Hindlimb muscle (tissue), 1 donor: ENCODE measurements at places on chromosomes 6 and 20.

GRCh38 chr6:152595499-152595898 lies 41.7 kb downstream of the SYNE1 start:
- DNase-seq = peak; percentile 41

DNA sequence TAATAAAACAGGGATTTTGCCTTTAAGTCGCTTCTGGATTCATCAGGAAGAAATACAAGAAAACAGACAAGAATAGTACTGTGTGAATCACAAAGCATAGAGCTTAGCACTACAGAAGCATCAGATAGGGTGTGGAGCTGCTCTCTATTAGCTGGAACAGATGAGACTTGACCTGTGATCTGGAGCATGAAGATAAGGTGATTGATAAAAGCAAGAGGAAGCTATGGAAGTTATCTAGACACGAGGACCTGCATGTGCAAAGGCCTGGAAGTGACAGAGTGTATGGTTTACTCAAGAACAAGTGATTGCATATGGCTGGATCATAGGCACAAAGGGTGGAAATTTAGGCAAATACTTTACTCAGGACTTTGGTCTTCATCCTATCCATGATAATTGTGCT lies 112.9 kb upstream of the MLIP start:
- DNase-seq = no peak

DNA sequence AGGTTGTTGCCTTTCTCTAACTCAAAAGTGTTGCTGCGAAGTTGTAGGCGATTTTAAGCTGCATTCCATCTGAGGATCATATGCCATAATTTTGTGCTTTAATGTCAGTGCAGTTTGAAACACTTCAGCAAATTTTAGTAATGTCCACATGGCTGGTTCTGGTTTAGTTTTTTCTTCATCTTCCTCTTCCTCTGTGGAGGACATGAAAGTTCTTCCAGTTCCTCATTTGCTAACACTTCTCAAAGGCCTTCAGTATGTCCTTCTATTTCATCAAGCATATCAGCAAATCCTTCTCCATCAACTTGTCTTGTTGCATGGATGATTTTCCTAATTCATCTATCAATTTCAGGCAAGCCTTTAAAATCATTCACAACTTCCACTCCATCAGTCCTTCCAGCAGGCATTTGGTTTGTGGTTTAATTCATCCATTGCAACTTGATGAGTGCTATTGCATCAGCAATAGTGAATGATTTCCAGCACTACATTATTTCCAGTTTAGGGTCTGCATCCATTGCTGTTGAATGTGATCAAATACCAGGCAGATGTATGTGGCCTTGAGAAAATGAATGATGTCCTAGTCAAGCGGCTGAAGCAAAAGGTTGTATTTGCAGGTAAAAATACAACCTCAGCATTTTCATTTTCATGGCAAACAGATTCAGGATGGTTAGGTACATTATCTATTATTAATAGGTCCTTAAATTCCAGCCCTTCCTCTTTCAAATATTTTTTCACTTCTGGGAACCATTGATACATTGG lies 20.2 kb downstream of the SHLD1 start:
- DNase-seq = no peak

DNA sequence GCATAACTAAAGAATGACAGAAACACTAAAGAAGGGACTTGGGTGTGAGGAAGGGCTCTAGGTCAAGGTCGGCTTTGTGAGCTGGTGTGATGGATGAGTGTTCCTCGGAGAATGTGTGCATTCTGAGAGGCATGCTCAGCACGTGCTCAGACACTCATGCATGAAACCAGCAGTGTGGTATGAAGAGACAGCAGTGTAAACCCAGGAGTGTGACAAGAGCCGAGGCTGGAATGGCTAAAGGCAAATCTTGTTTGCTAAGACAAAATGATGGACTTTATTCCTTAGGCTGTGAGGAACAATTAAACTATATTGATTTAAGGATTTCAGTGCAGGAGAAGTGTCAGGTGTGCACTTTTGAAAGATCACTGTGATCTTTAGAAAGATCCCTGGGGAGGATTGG lies 107.4 kb upstream of the MAP7 start:
- no peak for DNase-seq

- DNase-seq = no peak
These were observed 964.6 kb downstream of the HACE1 start for GRCh38 chr6:103895136-103895535.

DNA sequence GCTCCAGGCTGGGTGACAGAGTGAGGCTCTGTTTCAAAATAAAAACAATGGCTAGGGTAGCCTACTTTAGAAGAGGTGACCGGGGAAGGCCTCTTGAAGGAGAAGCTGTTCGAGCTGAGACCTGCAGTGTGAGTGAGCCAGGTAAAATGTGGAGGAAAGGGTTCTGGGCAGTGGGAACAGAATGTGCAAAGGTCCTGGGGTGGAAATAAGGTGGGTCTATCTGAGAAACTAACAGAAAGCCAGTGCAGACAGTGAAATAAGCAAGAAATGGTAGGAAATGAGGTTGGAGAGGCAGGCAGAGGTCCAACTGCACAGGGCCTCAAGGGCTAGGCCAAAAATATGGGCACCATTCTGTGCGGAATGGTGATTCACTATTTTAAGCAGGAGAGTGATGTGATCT lies 53.4 kb downstream of the BPIFB1 start:
- no peak for DNase-seq

- DNase-seq = no peak
These were observed 26.6 kb downstream of the PRKN start for GRCh38 chr6:162700966-162701365.

GRCh38 chr20:21529863-21530262 lies 16.0 kb upstream of the NKX2-2 start:
- no peak for DNase-seq

DNA sequence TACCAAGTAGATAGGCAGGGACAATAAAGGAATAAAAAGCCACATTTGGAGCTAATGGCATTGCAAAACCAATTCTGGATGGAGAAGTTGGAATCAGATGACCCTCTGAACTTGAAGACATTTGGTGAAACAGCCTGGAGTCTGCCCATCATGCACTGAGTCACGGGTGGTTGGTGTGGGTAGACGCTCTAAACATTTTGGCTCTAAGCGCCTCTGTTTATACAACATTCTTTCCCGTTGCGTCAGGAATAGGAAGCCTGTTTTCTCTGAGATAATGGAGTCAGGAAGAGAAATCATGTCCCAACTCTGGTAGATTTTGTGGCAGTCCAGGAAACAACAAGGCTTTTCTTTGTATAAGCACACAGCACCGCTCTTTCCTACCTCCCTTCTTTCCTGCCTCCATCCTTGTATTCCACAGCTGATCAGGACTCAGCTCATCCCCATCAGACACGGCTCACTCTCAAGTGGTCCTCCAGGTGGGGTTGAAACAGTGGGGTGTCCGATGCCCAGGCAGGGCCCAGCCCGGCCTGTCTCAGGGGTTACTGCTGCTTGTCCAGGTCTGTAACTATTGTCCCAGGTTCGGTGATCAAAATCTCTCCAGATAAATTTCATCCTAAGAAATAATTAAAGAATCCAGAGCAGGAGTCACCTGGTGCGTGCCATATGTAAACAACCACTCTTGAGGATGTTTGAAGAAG lies 12.1 kb upstream of the RAMACL start:
- no peak for DNase-seq

DNA sequence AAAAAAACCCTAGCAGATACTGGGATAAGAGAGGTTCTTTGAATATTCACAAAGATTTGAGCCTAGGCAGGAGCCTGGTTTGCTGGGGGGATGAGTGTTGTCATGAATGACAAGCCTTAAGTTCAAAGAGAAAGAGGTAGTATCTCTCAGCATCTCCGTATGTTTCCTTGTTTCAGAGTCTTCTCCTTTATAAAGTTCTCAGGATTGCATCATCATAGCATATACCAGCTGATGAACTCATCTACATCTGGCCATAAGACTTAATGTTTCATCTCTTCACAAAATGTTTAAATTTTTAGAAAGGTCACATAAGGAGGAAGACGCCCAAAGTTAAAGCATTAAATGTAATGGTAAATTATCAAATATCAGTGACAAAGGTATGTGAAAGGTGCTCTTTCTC lies 17.1 kb downstream of the DEFB114 start:
- no peak for DNase-seq

GRCh38 chr6:121594053-121594452 lies 158.6 kb downstream of the GJA1 start:
- no peak for DNase-seq

DNA sequence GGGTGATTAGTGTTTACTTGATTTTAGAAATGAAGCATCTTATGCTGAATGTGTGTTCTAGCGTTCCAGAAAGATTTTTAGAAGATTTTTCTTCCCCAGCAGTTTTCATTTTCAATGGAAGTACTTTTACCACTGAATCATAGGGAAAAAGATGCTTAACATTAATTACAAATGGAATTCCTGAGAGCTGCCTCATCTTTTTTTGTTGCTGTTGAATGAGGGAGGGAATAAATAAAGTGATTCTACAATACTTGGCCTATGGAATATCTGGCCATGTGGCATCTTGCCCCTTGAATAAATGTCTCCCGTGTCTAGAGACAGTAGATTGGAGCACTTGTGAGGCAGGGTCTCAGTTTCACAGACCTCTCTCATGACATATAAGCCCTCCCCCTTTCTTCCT lies 44.1 kb upstream of the SLC22A1 start:
- DNase-seq = no peak

GRCh38 chr6:15620611-15621010 lies 42.2 kb downstream of the DTNBP1 start:
- no peak for DNase-seq

GRCh38 chr20:33667676-33668465 lies 1.1 kb downstream of the ACTL10 start:
- DNase-seq = peak; percentile 84

DNA sequence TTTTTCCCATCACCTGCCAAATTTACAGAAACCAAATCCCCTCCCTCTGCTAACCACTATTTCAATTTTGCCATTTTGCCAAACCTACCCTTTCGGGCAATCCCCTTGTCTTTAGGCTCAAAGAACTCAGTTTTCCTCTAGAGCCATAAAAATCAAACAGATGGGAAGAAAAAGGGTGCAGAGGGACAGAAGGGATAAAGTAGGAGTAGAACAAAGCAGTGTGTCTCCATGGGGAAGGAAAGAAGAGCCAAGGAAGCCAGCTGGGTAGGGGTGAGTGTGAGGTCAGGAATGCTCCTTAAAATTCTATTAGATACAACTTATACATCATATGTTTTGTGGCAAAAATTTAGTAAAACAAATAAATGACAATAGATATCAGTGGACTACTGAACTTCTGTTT lies 316.5 kb downstream of the BTBD9 start:
- peak; percentile 33 for DNase-seq

GRCh38 chr6:82988930-82989351 lies 76.7 kb downstream of the UBE3D start:
- DNase-seq = no peak

DNA sequence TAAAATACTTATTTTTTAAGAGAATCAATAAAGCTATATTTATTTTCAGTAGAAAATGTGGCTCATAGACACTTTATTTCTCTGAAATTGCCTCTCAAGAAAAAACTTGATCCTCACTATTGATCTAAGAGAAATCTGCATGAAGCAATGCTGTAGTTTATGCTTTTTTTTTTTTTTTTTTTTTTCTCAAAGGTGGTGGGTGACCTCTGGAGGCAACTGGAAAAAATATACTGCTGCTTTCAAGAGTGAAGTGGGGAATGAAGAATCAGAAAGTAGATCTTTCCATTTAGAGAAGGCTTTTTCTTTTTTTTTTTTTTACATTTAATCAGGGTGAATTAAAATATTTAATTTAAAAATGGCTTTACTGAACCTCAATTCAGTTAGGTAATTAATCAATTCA lies 169.3 kb downstream of the SLC16A10 start:
- DNase-seq = no peak
